Activated T-helper 1 cell treated with anti-CD3 and anti-CD28 coated beads, Interleukin-12 subunit alpha, Interleukin-12 subunit beta, Interleukin-2, Interleukin-4 antibody, amounts not matched to agents 30 ng/mL and 10 ng/mL and 1 ng/mL, durations not matched to agents 14 hours and 24 hours and 36 hours (primary cell): ENCODE measurements at places on chromosomes 1 and 21.

DNA sequence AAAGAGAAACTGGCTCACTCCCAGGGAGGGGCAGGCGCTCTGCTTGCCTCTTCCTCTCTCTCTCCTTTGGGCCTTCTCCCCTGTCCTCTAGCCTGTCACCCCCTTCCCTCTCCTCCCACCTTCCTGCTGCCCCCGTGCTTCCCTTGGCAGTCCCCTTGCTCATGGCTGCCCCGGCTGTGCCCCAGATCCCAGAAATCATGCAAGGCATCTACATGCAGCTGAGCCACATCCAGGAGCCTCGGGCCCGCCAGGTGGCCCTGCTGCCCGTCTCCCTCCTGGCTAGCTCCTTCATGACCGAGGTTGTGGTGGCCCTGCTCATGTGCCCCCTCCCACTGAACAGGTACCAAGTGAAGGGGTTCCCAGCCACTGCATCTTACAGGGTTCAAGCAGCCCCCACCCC is 36.0 kb upstream of the TTC4 start:
- no peaks in the 10 kb centered on the region for H3K27me3 ChIP-seq
- no peaks in the 10 kb centered on the region for H3K4me1 ChIP-seq
- no peak overlapping the region for H3K27ac ChIP-seq
- H3K4me3 ChIP-seq, result no peak overlapping the region

- DNase-seq, result no peak
- peaks cover 1% of the 10 kb centered on the region for H3K27me3 ChIP-seq
- H3K4me1 ChIP-seq, result no peaks in the 10 kb centered on the region
- H3K4me3 ChIP-seq, result no peak overlapping the region
- no peak overlapping the region for H3K27ac ChIP-seq
- peaks cover 2% of the 10 kb centered on the region for H3K36me3 ChIP-seq
Measured at GRCh38 chr1:113551728-113552127, 161.4 kb downstream of the MAGI3 start.

DNA sequence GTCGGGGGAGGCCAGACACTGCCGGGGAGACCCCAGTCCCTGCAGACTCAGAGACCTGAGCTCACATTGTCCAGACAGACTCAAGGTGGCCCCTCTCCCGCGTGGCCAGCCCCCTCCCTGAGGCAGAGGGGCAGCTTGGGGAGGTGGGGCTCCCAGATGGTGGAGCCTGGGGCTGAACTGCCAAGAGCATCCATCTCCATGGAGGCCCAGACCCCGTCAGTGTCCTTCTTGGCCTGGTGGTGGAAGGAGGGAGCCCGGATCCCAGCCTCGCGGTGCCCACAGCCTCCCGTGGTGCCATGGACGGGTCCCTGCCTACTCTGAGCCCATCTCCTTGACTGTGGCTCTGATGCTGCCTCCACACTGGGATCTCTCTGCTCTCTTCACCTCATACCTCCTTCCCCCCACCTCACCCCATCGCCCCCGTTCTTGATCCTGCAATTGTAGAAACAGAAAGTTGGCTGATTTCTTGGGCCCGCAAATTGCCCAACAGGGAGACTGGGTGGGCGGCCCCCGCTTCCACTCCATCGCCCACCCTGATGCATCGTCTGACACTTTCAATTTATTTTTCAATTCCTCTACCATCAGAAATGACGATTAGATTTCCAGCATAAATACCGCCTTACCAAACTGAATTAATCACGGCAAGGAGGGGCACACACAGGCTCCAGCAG is 348.9 kb downstream of the MATN1 start:
- no peak for DNase-seq
- H3K36me3 ChIP-seq, result no peaks in the 10 kb centered on the region
- no peaks in the 10 kb centered on the region for H3K4me1 ChIP-seq
- no peak overlapping the region for H3K4me3 ChIP-seq
- no peaks in the 10 kb centered on the region for H3K27me3 ChIP-seq

- peaks cover 1% of the 10 kb centered on the region for H3K27me3 ChIP-seq
- no peak for DNase-seq
- H3K4me1 ChIP-seq, result peaks cover 20% of the 10 kb centered on the region
- no peak overlapping the region for H3K27ac ChIP-seq
Measured at GRCh38 chr1:9115351-9116205, 13.3 kb downstream of the GPR157 start.

DNA sequence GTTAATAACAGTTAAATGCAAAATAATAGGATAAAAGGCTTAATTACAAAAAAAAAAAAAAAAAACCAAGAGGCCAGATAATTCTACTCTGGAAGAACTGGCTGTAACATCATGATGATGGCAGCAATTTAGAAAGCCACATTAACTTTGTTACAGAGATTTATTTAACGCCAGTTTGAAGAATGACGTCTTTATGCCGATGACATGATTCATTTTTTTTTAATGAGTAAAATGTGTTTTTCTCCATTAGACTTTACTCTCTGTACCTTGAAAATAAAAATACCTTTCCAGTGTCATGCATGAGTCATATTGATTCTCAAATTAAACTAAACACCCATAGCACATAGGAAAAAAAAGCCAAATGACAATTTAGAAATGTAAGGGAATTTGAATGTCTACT is 226.1 kb downstream of the RGS7 start:
- no peak for DNase-seq
- no peak overlapping the region for H3K27ac ChIP-seq
- H3K36me3 ChIP-seq, result no peaks in the 10 kb centered on the region
- H3K27me3 ChIP-seq, result no peaks in the 10 kb centered on the region
- H3K4me3 ChIP-seq, result no peak overlapping the region

DNA sequence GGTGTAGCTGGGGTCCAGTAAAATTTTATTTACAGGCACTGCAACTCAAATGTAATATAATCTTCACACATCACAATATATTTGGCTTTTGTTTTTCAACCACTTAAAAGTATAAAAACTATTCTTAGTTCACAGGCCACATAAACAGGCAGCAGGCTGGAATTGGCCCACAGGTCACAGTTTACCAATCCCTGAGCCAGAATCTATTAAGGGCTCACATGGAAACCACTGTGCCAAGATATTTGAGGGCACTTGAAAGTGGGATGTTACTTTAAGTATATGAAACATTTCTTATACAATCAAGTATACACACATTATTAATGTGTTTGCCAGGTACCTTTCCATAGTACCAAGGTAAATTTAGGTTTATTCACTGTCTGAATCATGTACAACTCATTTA is 71.9 kb upstream of the PRDX6 start:
- peaks cover 2% of the 10 kb centered on the region for H3K36me3 ChIP-seq
- no peaks in the 10 kb centered on the region for H3K27me3 ChIP-seq
- no peak overlapping the region for H3K27ac ChIP-seq

GRCh38 chr1:174000371-174000770 is 21.8 kb downstream of the RC3H1 start:
- H3K27ac ChIP-seq, result no peak overlapping the region
- DNase-seq, result no peak
- peaks cover 21% of the 10 kb centered on the region for H3K4me1 ChIP-seq
- peaks cover 4% of the 10 kb centered on the region for H3K36me3 ChIP-seq
- H3K27me3 ChIP-seq, result no peaks in the 10 kb centered on the region
- H3K4me3 ChIP-seq, result no peak overlapping the region

- H3K36me3 ChIP-seq, result no peaks in the 10 kb centered on the region
- no peak overlapping the region for H3K27ac ChIP-seq
- no peak for DNase-seq
- H3K4me1 ChIP-seq, result peaks cover 15% of the 10 kb centered on the region
- H3K4me3 ChIP-seq, result no peak overlapping the region
Measured at GRCh38 chr1:46547481-46548383, 3.7 kb downstream of the KNCN start.

GRCh38 chr1:57086154-57086553 is 120.3 kb upstream of the C8B start:
- H3K36me3 ChIP-seq, result no peaks in the 10 kb centered on the region
- no peak overlapping the region for H3K27ac ChIP-seq
- H3K4me3 ChIP-seq, result no peak overlapping the region
- DNase-seq, result no peak

- H3K4me1 ChIP-seq, result peaks cover 18% of the 10 kb centered on the region
- no peak overlapping the region for H3K4me3 ChIP-seq
- H3K27me3 ChIP-seq, result peaks cover 44% of the 10 kb centered on the region
- H3K27ac ChIP-seq, result no peak overlapping the region
- no peak for DNase-seq
- H3K36me3 ChIP-seq, result no peaks in the 10 kb centered on the region
Measured at GRCh38 chr1:8314346-8315280, 3.3 kb upstream of the SLC45A1 start.

DNA sequence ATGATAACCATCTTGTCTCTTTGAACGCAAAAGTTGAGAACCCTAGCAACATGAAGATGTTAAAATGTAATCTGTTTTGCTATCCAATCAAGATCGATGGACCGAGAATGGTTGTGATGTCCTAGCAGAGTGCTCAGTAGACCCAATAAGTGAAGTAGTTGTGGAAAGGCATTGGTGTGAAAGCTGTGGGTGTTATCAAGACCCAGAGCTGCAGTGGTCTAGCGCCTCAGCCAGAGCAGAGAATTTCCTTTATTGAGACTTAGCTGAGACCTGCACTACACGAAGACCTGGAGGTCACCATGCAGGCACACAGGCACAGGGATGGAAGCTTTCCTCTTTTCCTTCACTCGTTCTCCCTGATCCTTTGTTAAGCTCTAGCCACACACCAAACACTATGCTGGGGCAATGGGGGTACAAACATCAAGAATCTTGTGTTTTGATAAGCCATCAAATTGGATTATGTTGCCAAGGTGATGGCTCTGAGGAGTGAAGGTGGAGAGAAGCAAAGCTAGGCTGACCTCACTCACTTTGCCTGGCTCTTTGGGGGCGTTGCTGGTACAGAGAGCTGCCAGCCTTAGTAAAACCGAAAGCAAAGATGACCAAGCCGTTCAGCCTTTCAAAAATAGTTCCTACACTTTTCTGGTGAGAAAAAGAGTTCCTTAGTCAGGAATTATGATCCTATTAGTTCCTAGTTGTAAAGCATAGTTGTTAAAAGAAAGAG is 24.1 kb downstream of the METTL13 start:
- peaks cover 21% of the 10 kb centered on the region for H3K4me1 ChIP-seq
- H3K27me3 ChIP-seq, result no peaks in the 10 kb centered on the region
- H3K4me3 ChIP-seq, result no peak overlapping the region
- no peak overlapping the region for H3K27ac ChIP-seq
- no peak for DNase-seq

- no peaks in the 10 kb centered on the region for H3K27me3 ChIP-seq
- DNase-seq, result no peak
- H3K4me1 ChIP-seq, result peaks cover 26% of the 10 kb centered on the region
- H3K36me3 ChIP-seq, result peaks cover 26% of the 10 kb centered on the region
- H3K27ac ChIP-seq, result no peak overlapping the region
Measured at GRCh38 chr1:246591047-246591446, 24.8 kb downstream of the CNST start.

GRCh38 chr1:246012341-246012740 is 494.7 kb downstream of the SMYD3 start:
- DNase-seq, result peak; percentile 1
- no peak overlapping the region for H3K4me3 ChIP-seq

- H3K36me3 ChIP-seq, result no peaks in the 10 kb centered on the region
- no peaks in the 10 kb centered on the region for H3K4me1 ChIP-seq
- H3K27me3 ChIP-seq, result no peaks in the 10 kb centered on the region
- no peak overlapping the region for H3K27ac ChIP-seq
- no peak overlapping the region for H3K4me3 ChIP-seq
- no peak for DNase-seq
Measured at GRCh38 chr1:238658763-238659162, 727.6 kb upstream of the CHRM3 start.

- H3K27ac ChIP-seq, result no peak overlapping the region
- H3K4me1 ChIP-seq, result peaks cover 87% of the 10 kb centered on the region
- no peak for DNase-seq
- no peak overlapping the region for H3K4me3 ChIP-seq
- H3K27me3 ChIP-seq, result peaks cover 2% of the 10 kb centered on the region
Measured at GRCh38 chr1:221832617-221833016, 90.7 kb upstream of the DUSP10 start.

GRCh38 chr1:200900877-200901276 is 6.2 kb downstream of the INAVA start:
- peaks cover 54% of the 10 kb centered on the region for H3K27me3 ChIP-seq
- H3K27ac ChIP-seq, result no peak overlapping the region
- no peaks in the 10 kb centered on the region for H3K36me3 ChIP-seq
- DNase-seq, result no peak
- no peak overlapping the region for H3K4me3 ChIP-seq
- peaks cover 8% of the 10 kb centered on the region for H3K4me1 ChIP-seq

GRCh38 chr21:42858185-42858847 is 21.0 kb downstream of the WDR4 start:
- DNase-seq, result no peak
- H3K27ac ChIP-seq, result no peak overlapping the region
- no peak overlapping the region for H3K4me3 ChIP-seq
- peaks cover 41% of the 10 kb centered on the region for H3K36me3 ChIP-seq
- no peaks in the 10 kb centered on the region for H3K27me3 ChIP-seq
- H3K4me1 ChIP-seq, result peaks cover 4% of the 10 kb centered on the region

- no peak for DNase-seq
- no peak overlapping the region for H3K27ac ChIP-seq
- no peaks in the 10 kb centered on the region for H3K36me3 ChIP-seq
- H3K4me3 ChIP-seq, result no peak overlapping the region
- no peaks in the 10 kb centered on the region for H3K27me3 ChIP-seq
- no peaks in the 10 kb centered on the region for H3K4me1 ChIP-seq
Measured at GRCh38 chr1:190578017-190578416, 100.4 kb upstream of the BRINP3 start.
